ENCODE measurements at places on chromosomes 4 and X. TPM values are rescaled to one million over a fixed set of nuclear protein-coding genes. Genes with fewer than 3 reads are reported as not detected.

The MORC4 gene
- total RNA-seq: 16.8 TPM

The CENPVL2 gene
- total RNA-seq: not detected

The CXXC4 gene
- total RNA-seq: 1.5 TPM

The TBC1D9 gene
- total RNA-seq: 36.4 TPM

The RPL36A gene
- total RNA-seq: 1,528 TPM

The RBM46 gene
- total RNA-seq: not detected

The BTC gene
- total RNA-seq: 2.4 TPM

The INTU gene
- total RNA-seq: 7.7 TPM

The ASB9 gene
- 2.0 TPM for total RNA-seq

The ZNF141 gene
- total RNA-seq: 18.5 TPM

The ARHGEF6 gene
- total RNA-seq: 95.2 TPM

The FOXR2 gene
- not detected for total RNA-seq
